ENCODE measurements at places on chromosomes 6 and 20.

DNA sequence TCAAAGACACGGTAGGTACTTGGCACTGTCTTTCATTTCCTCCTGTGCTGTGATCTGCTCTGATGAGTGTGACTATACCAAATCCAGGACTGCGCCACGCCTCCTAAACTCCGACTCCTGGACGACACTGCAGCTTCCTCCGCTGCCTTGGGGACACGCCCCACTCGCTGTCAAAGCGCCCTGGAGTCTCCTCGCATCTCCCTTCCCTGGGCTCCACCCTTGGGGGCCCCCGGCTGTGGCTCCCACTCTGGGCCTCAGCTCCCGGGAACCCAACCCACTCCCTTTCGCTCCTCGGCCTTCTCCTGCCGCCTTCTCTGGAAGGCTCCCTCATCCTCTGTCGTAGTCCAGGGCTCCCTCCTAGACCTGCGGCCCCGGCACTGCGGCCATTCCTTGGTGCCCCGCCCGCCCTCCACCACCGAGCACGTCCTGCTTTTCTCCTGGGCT is 61.2 kb downstream of the RSPH3 start:
- DNase-seq, result no peak

DNA sequence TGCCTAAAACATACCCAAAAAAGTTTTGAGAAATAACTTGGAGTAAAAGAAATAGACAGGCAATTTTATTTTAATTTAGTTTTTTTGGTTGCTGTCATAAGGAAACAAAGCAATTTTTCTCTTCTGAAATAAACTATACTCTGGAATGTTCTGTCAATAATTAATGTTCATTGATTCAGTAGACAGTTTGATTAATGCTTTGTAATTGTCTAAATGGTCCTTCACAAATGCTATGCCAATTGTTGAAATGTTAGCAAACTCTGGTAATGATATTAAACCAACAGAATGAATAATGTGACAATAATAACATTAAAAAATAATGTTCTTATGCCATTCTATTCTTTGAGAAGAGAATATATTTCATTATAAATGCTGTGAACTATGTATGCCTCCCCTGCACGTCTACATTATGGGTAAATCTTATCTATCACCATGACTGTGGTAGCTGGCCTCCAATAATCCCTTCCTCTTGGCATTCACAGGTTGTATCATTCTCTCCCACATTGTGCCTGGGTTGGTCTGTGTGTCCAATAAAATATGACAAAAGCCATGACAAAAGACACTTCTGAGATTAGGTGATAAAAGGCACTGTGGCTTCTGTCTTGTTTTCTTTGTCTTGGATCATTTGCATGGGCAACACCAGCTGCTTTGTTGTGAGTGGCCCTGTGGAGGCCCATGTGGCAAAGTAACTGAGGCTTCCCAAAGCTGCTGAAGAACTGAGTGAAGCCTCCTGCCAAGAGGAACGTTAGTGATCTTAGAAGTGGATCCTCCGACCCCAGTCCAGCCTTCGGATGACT is 25.1 kb downstream of the IL20RA start:
- no peak for DNase-seq

- no peak for DNase-seq
Observed at GRCh38 chr6:39493174-39493573, 170.7 kb upstream of the KCNK16 start.

GRCh38 chr6:7106215-7106751 is 1.5 kb upstream of the RREB1 start:
- no peak for DNase-seq

DNA sequence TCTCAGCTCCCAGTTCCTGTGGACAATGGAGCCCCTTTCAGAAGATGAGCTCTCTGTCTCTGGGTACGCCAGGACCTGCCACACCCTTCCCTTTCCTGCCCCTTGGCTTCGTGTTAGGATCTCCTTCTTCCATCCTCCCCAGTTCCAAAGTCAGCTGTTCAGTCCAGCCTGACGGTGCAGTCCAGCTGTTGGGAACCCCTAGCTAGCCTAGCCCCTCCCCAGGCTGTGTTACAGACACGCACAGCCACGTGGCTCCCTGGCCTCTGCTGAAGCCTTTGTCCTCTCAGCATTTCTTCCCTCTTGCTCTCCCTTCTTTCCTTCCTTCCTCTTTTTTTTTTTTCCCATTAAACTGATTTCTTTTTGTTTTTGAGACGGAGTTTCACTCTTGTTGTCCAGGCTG is 12.4 kb upstream of the TFAP2C start:
- no peak for DNase-seq

All from stimulated activated CD8-positive, alpha-beta memory T cell treated with anti-CD3 and anti-CD28 coated beads, Interleukin-4, amount 100 ng/mL, for 4 hours (primary cell).